ENCODE measurements at places on chromosomes 5 and 9. TPM values are rescaled to one million over a fixed set of nuclear protein-coding genes. Genes with fewer than 3 reads are reported as not detected.
A peak's percentile ranks its signal among the peaks of the same experiment; 100 is the strongest.

GRCh38 chr5:172010278-172010677, 3.8 kb upstream of the FBXW11 start:
- H3K4me3 ChIP-seq = no peak overlapping the region
- H3K27me3 ChIP-seq = no peaks in the 10 kb centered on the region
- peaks cover 13% of the 10 kb centered on the region for H3K4me1 ChIP-seq

DNA sequence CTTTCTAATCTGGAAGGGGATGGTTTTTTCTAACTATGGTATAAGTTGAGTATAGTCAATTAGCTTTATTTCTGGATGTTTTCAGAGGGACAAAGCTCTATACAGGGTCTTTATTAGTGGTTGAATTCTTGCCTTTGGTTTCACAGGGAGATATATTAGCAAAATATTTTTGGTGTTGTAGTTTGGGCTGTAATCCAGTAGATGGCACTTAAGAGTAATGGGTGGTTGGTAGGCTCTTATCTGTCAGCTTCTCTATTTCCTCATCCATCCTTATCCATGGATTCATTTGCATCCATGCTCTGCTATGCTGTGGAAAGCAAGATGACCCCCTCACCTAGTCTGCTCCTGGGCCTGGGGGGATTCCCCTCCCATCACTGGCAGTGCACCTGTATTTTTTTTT, 363.6 kb upstream of the CYLC2 start:
- no peaks in the 10 kb centered on the region for H3K27me3 ChIP-seq
- H3K27ac ChIP-seq = no peak overlapping the region
- DNase-seq = no peak
- H3K36me3 ChIP-seq = no peaks in the 10 kb centered on the region
- no peaks in the 10 kb centered on the region for H3K4me1 ChIP-seq
- H3K4me3 ChIP-seq = no peak overlapping the region

- H3K27me3 ChIP-seq = no peaks in the 10 kb centered on the region
- DNase-seq = no peak
- no peak overlapping the region for H3K27ac ChIP-seq
- H3K36me3 ChIP-seq = no peaks in the 10 kb centered on the region
Measured at GRCh38 chr9:132193227-132194124, 31.6 kb downstream of the NTNG2 start.

DNA sequence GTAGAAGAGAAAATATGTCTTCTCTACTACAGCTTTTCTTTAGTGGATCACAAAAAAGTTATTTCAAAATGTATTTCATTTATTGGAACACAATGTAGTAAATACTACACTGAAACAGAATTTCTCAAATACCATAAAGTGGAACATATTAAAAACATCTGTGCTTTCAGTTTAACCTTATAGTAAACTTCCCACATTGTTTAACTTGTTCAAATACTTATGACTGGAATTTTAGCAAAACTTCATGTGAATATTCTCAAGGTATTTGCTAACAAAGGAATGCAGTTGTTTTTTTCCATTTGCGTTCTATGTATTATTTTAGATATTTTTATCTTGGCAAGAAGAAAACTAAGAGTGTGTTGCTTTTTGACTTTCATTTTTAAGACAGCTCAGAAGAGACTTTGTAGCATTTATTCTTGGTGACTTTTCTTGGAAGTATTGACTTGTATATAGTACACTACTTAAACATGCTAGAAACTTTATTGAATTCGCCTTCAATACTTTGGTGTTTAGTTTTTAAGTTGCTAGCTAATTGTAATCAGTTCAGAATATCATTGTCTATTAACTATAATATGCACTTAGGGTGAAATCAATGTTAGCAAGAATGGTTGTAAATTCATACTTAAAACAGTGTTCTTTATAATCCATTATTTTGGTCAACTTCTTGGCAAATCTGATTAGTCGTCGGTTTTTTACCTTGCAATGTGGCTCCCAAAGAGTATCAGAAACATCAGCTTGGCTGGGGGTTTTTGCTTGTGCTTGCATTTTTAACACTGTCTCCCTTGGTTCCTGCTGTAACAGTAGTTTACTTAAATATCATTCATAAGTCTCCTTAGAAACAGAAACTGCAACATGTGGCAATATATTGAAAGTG, 5.0 kb upstream of the RHOBTB3 start:
- H3K27me3 ChIP-seq = no peaks in the 10 kb centered on the region
- H3K27ac ChIP-seq = peak overlapping the region; percentile 14
- H3K36me3 ChIP-seq = no peaks in the 10 kb centered on the region
- peaks cover 51% of the 10 kb centered on the region for H3K4me1 ChIP-seq
- no peak overlapping the region for H3K4me3 ChIP-seq

DNA sequence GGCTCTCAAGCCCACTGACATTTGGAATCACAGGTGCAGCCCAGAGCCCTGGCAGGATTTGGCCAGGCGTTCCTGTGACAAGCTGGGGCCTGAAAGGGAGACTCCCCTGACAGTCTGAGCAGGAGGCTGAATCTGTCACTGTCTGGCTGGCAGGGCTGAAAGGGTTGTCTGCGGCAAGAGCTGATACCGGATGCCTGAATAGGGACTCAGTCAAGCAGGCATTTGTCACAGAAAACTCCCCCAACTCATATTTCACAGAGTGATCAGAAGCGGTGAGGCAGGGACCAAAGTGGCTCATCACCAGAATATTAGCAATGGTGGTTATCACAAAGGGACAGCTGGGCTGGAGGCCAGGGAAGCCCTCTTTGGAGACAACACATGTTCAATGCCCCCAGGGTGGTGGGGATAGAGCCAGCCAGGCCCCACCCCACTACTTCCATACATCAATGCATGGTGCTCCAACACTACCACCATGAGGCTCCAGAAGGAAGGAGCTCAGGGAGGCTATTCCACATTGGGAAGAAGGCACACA, 295.5 kb downstream of the DTWD2 start:
- no peaks in the 10 kb centered on the region for H3K4me1 ChIP-seq
- H3K27me3 ChIP-seq = no peaks in the 10 kb centered on the region
- no peak overlapping the region for H3K27ac ChIP-seq
- H3K36me3 ChIP-seq = no peaks in the 10 kb centered on the region

- no peak overlapping the region for H3K27ac ChIP-seq
- H3K27me3 ChIP-seq = no peaks in the 10 kb centered on the region
- no peaks in the 10 kb centered on the region for H3K4me1 ChIP-seq
- no peak for DNase-seq
- no peaks in the 10 kb centered on the region for H3K36me3 ChIP-seq
Measured at GRCh38 chr9:92983984-92984589, 36.8 kb downstream of the FGD3 start.

TEX48 gene
- total RNA-seq = not detected

DNA sequence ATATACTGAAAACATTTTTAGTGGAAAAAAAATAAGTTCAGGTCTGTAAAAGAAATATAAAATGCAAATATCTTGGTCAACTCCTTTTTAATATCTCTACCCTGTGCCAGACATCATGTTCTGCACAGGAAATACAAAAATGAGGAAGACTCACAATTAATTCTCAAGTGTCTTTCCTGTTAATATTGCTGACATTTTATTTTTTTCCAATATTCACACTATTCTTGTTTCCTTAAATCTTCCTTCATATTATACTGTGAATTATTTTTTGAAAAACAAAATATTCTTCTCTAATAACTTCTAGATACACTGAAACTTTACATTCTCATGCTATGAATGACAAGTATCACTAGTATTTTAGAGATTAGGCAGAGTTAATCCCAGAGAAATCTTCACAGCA, 334.7 kb upstream of the FTMT start:
- no peak overlapping the region for H3K4me3 ChIP-seq
- no peaks in the 10 kb centered on the region for H3K4me1 ChIP-seq
- H3K27me3 ChIP-seq = no peaks in the 10 kb centered on the region
- no peak overlapping the region for H3K27ac ChIP-seq
- no peak for DNase-seq
- H3K36me3 ChIP-seq = no peaks in the 10 kb centered on the region

IQGAP2 gene
- total RNA-seq = 16.0 TPM

Data from esophagus muscularis mucosa (tissue), 4 donors.